ENCODE measurements at places on chromosomes 7 and 10.

DNA sequence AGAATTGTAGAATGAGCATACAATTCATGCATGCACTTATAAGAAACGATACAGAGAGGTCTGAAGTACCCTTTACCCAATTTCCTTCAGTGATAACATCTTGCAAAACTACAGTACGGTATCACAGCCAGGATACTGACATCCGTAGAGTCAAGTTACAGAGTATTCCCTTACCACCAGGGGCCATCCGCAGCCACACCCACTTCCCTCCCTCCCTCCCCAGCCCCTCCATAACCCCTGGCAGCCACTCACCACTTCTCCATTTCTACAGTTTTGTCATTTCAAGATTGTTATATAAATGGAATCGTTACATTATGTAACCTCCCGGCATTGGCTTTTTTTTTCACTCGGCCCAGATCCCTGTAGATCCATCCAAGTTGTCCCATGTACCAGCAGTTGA, 113.6 kb upstream of the RET start:
- no peak for DNase-seq

DNA sequence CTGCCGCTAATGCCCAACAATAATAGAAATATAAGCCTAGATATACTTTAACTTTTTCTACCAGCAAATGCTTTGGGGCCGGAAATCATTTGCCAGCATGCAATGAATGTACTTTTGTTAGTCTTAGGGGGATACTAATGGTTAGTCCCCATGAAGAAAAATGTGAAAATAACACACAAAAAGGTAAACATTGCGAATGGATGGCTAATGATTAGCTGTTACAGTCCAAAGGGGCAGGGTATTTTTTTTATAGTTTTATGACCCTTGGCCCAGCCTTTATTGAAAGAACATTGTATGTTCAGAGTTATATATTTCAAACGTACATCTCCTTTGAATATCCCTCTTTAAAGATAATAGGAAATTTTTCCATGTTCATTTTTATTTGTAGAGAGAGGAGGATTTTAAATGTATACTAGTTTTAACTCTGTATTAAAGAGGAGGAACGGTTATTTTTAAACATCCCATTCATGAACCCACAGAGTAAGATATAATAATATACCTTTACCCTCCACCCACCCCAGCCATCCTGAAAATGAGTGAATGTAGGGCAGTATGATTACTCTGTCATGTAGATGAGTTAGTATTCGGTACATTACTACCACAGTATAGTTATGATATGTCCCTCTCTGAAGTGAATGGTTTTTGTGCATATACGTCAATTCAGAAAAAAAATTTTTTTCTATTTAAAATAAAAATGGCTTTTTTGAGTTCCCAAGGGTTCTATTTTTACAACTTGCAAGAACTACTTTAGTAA, 63.6 kb downstream of the ARID5B start:
- DNase-seq: peak; percentile 93

DNA sequence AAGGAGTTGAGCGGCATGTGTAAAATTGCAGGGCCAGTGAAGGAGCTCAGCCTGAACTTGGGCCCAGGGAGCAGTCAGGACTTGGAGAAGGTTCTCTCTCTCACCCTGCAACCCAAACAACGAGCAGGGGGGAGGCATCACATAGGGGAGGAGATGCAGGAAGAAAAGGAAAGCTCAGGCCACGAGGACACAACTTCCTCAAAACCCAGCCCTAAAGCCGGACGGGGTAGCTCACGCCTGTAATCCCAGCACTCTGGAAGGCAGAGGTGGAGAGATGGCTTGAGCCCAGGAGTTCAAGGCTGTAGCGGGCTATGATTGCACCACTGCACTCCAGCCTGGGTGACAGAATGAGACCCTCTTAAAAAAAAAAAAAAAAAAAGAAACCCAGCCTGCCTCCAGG, 629.1 kb downstream of the PARD3 start:
- DNase-seq: peak; percentile 43

GRCh38 chr10:14456218-14456869, 125.6 kb upstream of the FRMD4A start:
- no peak for DNase-seq

DNA sequence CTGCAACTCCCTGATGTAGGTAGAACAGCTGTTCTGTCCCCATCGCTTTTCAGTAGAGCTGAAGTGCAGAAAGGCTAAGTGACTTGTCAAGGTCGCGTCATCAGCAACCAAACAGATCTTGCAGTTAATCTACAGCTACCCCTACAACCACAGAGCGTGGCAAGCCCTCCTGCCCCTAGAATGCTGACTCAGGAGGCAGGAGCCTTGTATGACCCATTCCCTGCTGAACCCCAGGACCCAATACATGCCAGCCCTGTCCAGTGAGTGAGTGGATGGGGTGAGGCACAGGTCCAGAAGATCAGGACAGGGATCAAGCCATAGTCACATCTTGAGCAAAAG, 26.6 kb upstream of the GJD4 start:
- no peak for DNase-seq

GRCh38 chr10:118300320-118300719, 41.8 kb downstream of the FAM204A start:
- DNase-seq: no peak

- DNase-seq: no peak
Observed at GRCh38 chr7:27836536-27836935, 96.6 kb downstream of the TAX1BP1 start.

DNA sequence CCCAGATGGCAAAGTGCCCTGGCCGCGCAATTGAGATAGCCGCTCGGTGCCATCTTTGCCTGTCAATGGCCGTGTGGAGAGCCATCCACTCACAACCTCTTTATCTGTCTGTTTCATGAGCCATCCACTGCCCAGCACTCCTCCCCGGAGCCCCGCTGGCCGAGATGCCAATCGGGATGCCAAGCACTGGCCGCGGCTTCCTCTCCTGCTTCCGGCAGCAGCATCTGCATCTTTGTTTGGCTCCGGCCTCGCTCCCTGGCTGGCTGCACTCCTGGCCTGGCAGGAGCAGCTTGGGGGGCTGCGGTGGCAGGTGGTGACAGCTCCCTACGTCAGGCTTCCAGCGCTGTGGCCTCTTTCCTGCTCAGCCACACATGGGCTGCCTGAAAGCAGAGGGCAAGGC, 231.7 kb downstream of the USP6NL start:
- no peak for DNase-seq
